Breast epithelium (tissue), 4 donors: ENCODE measurements at places on chromosomes 16 and 17. TPM values are rescaled to one million over a fixed set of nuclear protein-coding genes. Genes with fewer than 3 reads are reported as not detected.

Gene SCN4A
- total RNA-seq: 10.2 TPM

Gene B3GNT9
- total RNA-seq: 13.3 TPM

Gene RHBDL3
- total RNA-seq: 0.73 TPM

Gene MYH2
- 0.16 TPM for total RNA-seq

Gene TNFSF12
- total RNA-seq: 65.3 TPM

GRCh38 chr16:56835320-56835719, 29.7 kb upstream of the SLC12A3 start:
- no peak for DNase-seq

- no peak for DNase-seq
These were observed 39.6 kb downstream of the GDE1 start for GRCh38 chr16:19482291-19482690.

DNA sequence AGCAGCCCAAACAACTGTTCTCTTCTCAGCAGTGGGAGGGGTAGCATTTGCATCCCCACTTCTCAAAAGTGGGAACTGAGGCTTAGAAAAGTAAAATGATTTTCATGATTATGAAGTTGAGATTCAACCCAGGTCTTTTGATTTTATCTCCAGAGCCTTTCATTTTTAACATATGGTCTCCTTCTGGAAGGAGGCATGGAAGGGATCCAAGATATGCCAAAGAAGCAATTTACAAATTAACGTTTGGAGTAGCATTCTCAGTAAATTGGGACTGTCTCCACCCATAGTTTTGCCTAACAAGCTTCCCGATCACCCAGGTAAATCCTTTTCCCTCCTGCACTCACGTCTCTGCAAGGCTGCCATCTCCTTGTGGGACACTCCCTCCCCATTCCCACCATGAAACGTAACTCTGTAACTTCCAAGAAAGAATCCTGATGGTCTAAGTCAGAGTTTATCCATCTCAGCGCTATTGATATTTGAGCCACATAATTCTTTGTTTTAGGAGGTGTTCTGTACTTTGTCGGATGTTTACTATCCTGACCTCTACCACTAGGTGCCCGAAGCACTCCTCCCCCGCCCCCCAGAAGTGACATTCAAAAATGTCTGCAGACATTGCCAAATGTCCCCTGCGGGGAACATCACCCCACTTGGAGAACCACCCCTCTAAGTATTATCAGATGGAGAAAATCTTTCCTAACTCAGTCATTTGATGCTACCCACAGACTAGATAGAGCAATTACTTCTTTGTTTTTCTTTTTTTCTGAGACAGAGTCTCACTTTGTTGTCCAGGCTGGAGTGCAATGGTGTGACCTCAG, 32.9 kb upstream of the NFAT5 start:
- no peak for DNase-seq

GRCh38 chr17:50911890-50912289, 45.7 kb upstream of the TOB1 start:
- DNase-seq: no peak

GRCh38 chr16:56848029-56848936, 16.7 kb upstream of the SLC12A3 start:
- DNase-seq: no peak

DNA sequence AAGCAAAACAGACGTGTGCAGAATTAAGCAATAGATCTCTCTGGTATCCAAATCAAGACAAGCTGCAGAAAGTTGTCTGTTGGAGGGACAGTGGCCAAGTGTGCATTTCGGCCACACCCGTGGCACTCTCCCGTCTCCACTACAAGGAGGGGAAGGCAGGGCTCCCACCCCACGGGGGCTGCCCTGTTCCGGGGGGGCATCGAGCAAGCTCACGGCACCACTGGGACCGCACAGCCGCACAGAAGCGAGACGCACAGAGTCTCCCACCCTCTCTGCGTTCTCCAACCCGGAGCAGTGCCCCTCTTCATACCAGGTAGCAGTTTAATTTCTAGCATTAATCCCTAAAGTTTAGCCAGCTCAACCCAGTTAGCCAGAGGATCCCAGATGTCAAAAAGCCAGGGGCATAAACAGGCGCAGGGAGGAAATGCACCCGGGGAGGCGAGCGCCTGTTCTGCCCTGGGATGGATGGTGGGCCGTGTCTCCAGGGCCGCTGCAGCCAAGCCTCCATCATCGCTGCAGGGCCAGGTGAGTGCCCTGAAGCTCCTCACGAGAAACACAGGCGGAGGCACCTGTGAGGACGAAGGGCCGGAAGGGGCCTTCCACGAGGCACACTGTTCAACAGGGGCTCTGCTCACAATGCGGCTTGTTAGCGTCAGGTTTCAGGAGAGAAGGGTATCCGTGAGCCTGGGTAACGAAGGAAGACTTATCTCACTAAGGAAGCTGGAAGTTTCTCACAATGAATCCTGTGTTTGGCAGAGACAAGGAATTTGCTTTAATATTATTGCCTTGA, 42.1 kb upstream of the METRNL start:
- no peak for DNase-seq

DNA sequence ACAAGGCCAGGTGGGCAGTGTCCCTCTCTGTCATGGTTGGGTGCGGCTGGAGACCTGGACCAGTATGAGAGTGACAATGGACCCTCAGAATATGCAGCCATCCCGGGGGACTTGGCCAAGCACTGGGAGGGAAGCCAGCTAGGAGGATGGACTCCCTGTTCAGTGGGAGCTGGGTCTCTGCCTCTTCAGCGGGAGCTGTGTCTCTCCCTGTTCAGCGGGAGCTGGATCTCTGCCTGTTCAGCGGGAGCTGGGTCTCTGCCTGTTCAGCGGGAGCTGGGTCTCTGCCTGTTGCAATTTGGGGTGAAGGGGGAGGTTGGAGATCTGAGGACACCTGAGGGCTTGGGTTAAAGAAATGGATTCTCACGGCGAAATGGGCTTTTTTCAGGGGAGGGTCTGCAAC, 3.8 kb upstream of the PRSS33 start:
- no peak for DNase-seq

- DNase-seq: no peak
These were observed 14.4 kb downstream of the TBKBP1 start for GRCh38 chr17:47708312-47708863.

- no peak for DNase-seq
These were observed 15.6 kb upstream of the UTP6 start for GRCh38 chr17:31917065-31917529.

GRCh38 chr17:42563543-42563942, 1.6 kb downstream of the COASY start:
- DNase-seq: peak; percentile 85

DNA sequence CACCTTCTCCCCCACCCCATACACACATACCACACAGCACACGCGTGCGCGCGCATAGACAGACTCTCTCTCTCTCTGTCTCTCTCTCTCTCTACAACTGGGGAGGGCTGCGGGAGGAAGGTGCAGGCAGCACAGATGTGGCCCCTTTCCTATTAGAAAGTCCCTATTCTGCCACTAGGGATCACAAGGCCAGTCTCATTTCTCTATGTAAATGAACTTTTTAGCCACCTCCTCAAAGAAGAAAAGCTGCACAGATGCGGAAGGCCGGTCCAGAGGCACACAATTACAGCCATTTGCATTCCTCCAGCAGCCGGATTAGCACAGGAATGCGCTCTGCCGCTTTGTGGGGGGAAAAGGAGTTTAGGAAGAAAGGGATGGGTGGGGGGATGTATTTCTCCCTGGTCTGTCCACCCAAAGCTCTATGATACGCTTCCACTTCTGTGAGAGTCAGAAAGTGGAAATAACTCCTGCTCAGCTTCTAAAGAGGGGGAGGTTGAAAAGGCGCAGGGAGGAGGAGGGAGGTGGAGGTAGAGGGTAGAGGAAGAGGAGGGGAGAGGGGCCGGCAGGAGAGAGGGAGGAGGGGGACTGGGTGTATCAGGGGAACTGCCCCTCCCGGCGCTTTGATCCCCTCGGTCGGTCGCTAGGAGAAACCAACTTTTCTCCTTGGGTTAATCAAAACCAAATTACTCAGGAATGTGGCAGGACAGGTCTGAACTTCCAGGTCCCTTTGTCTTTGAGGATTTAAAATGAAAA, 11.7 kb downstream of the ZFHX3 start:
- DNase-seq: no peak

DNA sequence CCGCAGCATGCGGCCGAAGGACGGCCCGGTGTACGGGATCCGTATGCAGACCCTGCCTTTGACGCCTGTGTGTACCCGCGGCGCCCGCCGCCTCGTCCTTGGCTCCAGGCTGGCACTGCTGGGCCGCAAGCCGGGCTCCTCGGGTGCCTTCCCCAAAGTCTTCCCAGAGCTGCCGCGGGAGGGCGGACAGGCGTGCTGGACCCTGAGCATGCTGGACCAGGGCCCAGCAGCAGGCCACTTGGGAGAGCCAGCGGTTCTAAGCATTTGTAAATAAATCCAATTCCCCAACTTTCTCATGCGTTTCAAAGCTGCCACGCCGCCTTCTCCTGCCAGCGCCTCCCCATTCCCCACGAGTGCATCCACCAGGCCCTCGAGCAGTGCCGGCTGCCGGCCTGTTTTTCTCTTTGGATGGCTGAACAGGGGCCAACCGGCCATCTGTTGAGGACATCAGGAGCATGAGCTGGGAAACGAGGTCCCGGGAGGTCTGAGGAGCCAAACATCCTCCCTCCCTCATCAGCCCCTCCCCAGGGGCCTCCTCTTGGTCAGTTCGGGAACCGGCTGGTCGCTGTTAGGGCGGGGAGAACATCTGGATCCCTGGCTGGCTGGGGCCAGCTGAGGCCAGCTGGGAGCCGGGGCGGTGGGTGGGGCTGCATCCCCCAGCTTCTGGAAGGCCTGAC, 20.5 kb upstream of the PABPN1L start:
- no peak for DNase-seq
